SK-N-SH (cell line): ENCODE measurements at places on chromosomes 3 and 15. TPM values are rescaled to one million over a fixed set of nuclear protein-coding genes. Genes with fewer than 3 reads are reported as not detected.

DNA sequence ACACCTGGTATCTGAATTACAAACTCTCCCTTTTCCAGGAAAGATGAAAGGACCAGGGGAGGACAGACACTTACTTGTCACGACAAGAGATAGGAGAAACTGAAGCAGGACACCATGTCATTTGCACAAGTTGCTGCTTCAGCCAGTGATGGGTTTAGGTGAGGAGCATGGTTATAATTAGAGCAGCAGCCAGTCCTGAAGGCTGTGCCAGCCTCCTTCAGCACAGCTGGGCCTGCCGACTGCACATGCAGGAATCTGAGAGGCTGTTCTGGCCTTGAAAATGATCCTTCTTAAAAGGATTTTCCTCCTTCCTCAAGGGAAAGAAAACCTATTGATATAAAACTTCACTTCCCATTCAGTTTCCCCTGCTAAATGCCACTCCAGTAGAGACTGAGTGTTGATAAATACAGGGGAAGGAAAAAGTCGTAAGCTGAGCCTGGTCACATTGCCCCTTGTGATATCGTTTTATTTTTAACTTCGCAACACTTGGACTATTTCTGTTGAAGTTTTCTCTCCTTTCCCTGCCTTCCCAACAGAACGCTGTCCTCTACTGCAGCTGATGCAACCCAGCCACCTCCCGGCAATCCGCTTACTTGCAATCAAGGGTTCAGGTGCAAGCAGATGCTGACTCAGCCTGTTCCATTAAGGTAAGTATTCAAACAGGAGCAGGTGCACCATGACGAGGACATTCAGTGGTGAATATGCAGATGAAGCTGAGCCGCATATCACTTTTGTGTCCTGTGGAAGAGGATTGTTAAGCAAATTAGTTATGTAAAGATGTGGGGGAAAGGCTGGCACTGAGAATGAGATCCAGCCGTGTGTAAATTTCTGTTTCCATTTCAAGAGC is at the start of gene FBXO40:
TSS of gene FBXO40 (plus strand) at position 524 of the 847 bp plus-strand sequence. CDS start 27,197 bp downstream, outside the sequence.
- DNase-seq: no peak
- no peaks in the 10 kb centered on the region for H3K36me3 ChIP-seq
- no peaks in the 10 kb centered on the region for H3K4me1 ChIP-seq
- H3K27ac ChIP-seq: no peak within 1 kb of the TSS
- peaks cover 5% of the 10 kb centered on the region; the same call in 1 of the 2 replicates for H3K27me3 ChIP-seq
- no peak within 1 kb of the TSS for H3K4me3 ChIP-seq

- no peak overlapping the region for H3K27ac ChIP-seq
- H3K36me3 ChIP-seq: no peaks in the 10 kb centered on the region
- peak overlapping the region; percentile 28; the same call in 1 of the 2 replicates for H3K4me3 ChIP-seq
- H3K27me3 ChIP-seq: peaks cover 11% of the 10 kb centered on the region; the same call in 1 of the 2 replicates
Measured at GRCh38 chr3:13884851-13885703, 5.2 kb upstream of the WNT7A start.

- no peak overlapping the region for H3K4me3 ChIP-seq
- H3K36me3 ChIP-seq: no peaks in the 10 kb centered on the region
- no peaks in the 10 kb centered on the region for H3K27me3 ChIP-seq
- peak overlapping the region; percentile 97 for H3K27ac ChIP-seq
- peak; percentile 75 for DNase-seq
Measured at GRCh38 chr3:128394033-128394432, 72.7 kb downstream of the DNAJB8 start.

DNA sequence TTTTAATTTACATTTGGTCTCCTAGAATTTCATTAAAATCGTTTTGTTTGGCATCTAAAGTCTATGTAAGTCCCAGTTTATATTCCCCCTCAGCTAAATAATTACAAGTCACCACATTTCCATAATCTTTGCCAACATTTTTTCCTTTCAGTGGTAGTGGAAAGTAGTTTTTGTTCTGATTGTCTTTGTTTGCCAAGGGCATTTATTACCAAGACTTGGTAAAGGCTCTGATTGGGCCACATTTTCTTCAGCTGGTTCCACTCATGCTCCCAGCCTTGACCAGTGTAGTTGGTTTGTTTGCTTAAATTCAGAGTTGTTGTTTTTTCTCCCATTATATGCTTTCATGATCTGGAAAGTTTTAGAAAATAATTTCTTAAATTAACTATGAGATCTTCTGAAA is 153.4 kb upstream of the MME start:
- H3K27ac ChIP-seq: no peak overlapping the region
- DNase-seq: no peak
- H3K4me1 ChIP-seq: no peaks in the 10 kb centered on the region
- H3K27me3 ChIP-seq: no peaks in the 10 kb centered on the region
- no peak overlapping the region for H3K4me3 ChIP-seq
- no peaks in the 10 kb centered on the region for H3K36me3 ChIP-seq

GRCh38 chr15:90388462-90389380 is 679 bp downstream of the IQGAP1 start:
- peak overlapping the region; percentile 77 for H3K4me3 ChIP-seq
- H3K4me1 ChIP-seq: peaks cover 16% of the 10 kb centered on the region
- H3K27ac ChIP-seq: peak overlapping the region; percentile 66
- DNase-seq: no peak
- H3K27me3 ChIP-seq: no peaks in the 10 kb centered on the region

GRCh38 chr3:121619691-121620090 is 26.5 kb downstream of the FBXO40 start:
- no peaks in the 10 kb centered on the region for H3K27me3 ChIP-seq
- H3K4me3 ChIP-seq: no peak overlapping the region
- no peak overlapping the region for H3K27ac ChIP-seq
- H3K36me3 ChIP-seq: no peaks in the 10 kb centered on the region
- DNase-seq: peak; percentile 52
- H3K4me1 ChIP-seq: no peaks in the 10 kb centered on the region

GRCh38 chr15:40115670-40116093 is 7.0 kb upstream of the BMF start:
- no peak for DNase-seq
- H3K4me1 ChIP-seq: no peaks in the 10 kb centered on the region
- no peaks in the 10 kb centered on the region for H3K36me3 ChIP-seq
- no peak overlapping the region for H3K4me3 ChIP-seq
- peaks cover 22% of the 10 kb centered on the region; the same call in 1 of the 2 replicates for H3K27me3 ChIP-seq

Gene RPLP1
- 1,514 and 1,792 TPM in 2 replicates for polyA plus RNA-seq

Gene MAGEL2
- 0.03 TPM in 2 replicates for polyA plus RNA-seq

Gene ACKR2
- polyA plus RNA-seq: 0.10 and 0.11 TPM in 2 replicates
